ENCODE measurements at places on chromosomes 5 and 9.

- DNase-seq: no peak
Observed at GRCh38 chr5:100654895-100655294, 119.7 kb downstream of the FAM174A start.

DNA sequence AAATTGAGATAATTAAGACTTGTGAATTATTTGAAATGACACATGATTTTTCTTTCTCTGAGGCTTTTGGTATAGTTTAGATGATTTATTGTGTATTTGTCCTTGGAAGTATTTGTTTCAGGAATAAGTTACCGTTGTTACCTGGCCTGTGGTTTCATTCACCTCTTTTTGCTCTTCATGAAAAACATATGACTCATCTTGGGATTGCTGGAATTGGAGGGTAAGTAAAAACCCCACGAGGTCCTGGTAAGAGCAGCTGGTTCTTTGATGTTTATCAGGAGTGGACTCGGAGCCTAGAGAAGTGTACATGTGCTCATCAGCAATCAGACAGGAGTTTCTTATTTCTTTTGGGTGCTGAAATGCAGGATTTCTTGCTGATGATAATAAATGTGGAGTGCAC is 275.3 kb downstream of the PSAT1 start:
- DNase-seq: no peak

- DNase-seq: no peak
Observed at GRCh38 chr5:159588941-159589340, 258.7 kb upstream of the IL12B start.

GRCh38 chr9:93287189-93287552 is 103.2 kb downstream of the WNK2 start:
- DNase-seq: no peak

- no peak for DNase-seq
Observed at GRCh38 chr9:24846248-24846912, 300.7 kb upstream of the IZUMO3 start.

Measured in stimulated activated CD8-positive, alpha-beta memory T cell treated with anti-CD3 and anti-CD28 coated beads, Interleukin-4, amount 100 ng/mL, for 1 hour (primary cell).